ENCODE measurements at places on chromosomes 12 and 14. TPM values are rescaled to one million over a fixed set of nuclear protein-coding genes. Genes with fewer than 3 reads are reported as not detected.

- DNase-seq: no peak
Observed at GRCh38 chr12:91017511-91018263, 12.9 kb upstream of the EPYC start.

DNA sequence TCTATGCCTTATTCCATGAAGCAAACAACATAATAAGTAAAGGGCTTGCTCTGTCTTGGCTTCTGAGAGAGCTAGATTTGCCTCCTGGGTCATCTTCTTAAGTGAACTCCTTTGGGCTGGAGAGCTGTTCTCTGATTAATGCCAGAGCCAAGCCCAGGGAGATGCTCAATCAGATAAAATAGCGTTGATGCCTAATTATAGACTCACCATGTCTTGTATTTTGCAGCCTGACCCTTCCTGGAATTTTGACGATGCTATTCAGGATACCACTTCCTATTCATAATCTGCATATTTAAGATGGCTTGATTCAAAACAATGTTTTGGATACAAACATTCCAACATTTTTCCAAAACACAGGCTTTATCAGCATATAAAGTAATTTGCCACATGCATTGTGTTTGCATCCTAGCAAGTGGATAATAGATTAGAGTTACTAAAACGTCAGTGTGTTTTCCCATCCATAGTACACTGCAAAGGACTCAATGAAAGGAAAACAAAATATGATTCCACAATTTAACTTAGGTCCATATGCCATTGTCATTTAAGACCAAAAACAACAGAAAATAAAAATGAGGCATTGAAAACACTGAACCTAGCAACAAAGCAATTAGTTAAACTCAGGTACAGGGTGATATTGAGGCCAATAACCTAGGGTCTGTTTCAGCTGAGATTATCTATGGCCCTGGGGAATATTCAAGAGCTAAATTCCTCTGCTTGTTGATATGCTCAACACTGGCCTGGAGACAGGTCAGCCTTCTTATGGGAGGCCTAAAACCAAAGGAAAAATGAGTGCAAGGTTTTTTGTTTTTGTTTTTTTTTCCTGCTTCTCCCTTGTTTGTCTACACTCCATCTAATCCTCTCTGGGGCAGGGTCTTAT is 184.2 kb upstream of the FOXN3 start:
- DNase-seq: no peak

GRCh38 chr14:105475269-105476096 is 862 bp downstream of the CRIP2 start:
- DNase-seq: no peak

Gene HOMEZ
- 12.0 TPM for total RNA-seq
